Omental fat pad (tissue), 4 donors: ENCODE measurements at places on chromosomes 16 and 17. TPM values are rescaled to one million over a fixed set of nuclear protein-coding genes. Genes with fewer than 3 reads are reported as not detected.

DNA sequence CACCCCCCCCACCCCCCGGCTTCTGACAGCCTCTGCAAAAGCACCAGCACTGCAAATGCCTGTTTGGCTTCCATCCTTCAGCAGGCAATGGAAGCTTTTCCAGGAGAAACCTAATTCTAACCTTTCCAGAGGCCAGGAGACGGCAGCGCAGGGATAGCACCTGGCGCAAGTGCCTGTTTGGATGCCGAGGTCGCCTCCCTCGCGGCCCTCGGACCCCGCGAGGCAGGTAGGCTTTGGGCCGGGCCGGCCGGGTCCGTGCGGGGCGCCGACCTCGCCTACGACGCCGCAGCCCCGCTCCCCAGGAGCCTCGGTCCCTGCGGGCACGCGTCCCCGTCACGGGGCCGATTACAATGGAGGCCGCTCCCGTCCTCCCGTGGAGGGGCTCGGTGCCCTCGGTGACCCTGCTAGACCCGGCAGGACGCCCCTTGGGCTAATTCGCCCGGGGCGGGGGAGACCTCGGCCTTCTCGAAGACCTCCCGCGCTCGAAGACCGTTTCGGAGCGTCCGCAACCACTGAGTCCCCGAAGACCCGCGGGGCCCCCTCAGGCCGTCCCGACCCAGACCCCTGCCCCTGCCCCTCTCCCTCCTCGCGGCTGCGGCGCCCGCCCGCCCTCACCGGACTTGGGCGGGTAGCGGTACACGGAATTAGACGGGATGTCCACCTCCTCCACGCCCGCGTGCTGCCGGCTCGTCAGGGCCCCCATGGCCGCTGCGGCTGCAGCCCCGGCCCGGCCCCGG lies 587 bp downstream of the RNF157 start:
- DNase-seq = no peak

DNA sequence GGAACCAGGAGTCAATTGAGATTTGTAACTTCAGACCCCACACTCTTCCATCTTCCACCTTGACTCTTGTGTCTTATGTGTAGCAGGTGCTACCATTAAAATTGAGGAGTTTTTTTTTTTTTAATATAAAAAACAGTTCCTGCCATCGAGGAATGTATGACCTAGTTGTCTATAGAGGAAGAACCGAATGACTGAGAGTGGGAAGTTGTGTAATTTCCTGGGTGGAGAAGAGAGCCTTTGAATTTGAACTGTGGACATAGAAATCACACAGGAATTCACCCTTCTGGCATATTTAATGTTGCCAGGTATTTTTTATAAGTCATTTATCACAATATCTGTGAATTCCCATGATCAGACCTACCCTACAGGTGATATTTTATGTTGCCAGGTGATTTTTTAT lies 22.0 kb downstream of the SP2 start:
- DNase-seq = no peak

DRC3 gene
- 4.6 TPM for total RNA-seq

- no peak for DNase-seq
These were observed 975 bp downstream of the CHD9 start for GRCh38 chr16:53055541-53056391.

GRCh38 chr17:15882058-15882720 lies 62.7 kb upstream of the ADORA2B start:
- DNase-seq = no peak

DNA sequence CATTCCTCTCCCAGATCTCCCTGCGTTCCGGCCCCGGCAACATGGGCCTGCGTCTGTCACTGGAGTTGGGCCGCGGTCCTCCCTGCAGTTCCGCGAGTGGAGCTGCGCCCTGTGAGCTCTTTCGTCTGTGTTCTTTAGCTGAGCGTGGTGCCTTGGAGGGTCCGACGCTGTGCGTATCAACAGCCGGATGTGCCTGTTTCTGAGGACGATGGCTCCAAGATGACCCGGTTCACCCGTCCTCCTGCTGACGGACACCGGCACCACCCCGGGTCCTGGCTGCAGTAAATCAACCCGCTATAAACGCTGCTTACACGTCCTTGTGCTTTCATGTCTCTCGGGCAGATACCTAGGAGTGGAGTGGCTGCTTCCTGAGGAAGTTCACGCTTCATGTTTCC lies 44.8 kb upstream of the GNG13 start:
- no peak for DNase-seq

STAT5B gene
- total RNA-seq = 129 TPM

DNA sequence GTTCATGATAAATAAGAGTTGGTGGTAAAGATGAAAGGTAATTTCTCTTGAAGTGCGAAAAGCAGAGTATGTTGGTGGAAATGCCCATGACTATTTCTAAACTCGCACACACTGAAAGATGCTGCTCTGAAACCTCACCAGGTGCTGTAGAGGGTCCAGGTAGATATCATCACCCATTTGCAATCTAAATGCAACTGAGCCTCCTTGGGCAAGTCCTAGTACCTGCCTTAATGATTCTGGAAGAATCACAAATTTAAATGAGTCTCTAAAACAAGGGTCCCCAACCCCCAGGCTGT lies 5.9 kb upstream of the MMD start:
- no peak for DNase-seq

UBB gene
- total RNA-seq = 679 TPM

GRCh38 chr16:88393571-88393970 lies 10.8 kb downstream of the ZNF469 start:
- DNase-seq = no peak

- DNase-seq = no peak
These were observed 119.0 kb downstream of the SPECC1 start for GRCh38 chr17:20128036-20128667.

ICAM2 gene
- 141 TPM for total RNA-seq

DNA sequence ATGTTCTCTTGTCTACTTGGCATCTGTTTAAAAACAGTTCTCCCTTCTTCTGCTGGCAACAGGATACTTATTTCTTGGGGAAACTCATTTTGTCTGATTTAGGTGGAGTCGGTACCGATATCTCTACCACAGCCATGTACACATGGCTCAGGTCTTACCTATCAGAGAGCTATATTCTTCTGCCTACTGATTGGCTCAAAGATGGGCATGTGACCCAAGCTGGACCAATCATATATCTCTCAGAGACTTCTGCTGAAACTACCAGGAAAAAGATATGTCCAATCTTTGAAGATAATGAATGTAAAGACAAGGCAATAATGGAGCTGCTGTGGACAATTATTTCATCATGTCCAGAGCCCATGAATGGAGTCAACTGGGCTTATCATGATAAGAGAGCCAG lies 21.6 kb upstream of the SHISA9 start:
- no peak for DNase-seq

DNA sequence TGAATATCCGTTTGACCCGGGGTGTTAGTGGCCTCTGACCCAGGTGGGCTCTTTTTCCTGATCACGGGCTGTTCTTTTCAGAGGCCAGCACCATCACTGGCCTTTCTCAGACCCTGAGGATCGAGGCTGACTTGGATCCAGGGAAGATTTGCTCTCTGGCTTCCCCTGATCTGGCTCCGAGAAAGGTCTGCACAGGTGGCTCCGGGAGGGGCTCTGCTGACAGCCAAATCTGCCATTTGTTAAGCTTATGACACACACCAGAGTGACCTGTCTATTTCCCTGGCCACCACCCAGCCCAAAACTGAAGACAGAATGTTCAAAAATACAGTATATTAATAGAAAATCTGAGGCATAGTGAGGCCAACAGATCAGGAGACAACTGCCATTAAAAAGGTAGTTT lies 221.8 kb upstream of the TNRC6C start:
- DNase-seq = no peak

DNA sequence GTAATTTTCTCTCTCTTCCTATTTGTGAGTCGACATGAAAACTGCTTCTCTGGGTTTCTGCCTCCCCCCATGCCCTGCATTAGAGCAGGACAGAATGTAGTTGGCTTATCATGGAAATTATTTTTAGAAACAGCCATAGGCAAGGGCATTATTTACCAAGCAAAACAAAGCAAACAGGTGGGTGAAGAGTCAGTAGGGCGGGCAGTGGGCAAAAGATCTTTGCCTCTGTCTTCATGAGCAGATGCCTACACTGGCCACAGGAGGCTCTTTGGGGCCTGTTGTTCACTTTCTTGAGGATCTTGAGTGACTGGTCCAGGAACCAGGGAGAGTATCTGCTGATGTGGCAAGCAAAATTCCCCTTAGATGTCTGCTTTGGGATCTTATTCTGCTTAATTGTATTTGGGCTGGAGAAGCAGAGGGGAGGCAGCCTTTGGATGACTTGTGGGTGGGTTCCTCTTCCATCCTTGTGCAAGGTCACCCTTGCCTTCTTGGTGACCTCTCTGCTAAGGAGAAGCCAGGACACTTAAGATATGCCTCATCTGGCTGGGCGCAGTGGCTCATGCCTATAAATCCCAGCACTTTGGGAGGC lies 42.5 kb upstream of the CLEC19A start:
- DNase-seq = no peak

PRSS36 gene
- total RNA-seq = 6.0 TPM

- no peak for DNase-seq
These were observed 33.1 kb downstream of the WIPI1 start for GRCh38 chr17:68424203-68424602.

GRCh38 chr16:67967183-67967957 lies 1.1 kb downstream of the SLC12A4 start:
- DNase-seq = no peak

GRCh38 chr17:61731330-61731729 lies 132.0 kb downstream of the BRIP1 start:
- no peak for DNase-seq

- DNase-seq = no peak
These were observed 4.9 kb upstream of the ACTG1 start for GRCh38 chr17:81517339-81518112.

GRCh38 chr17:78654325-78654724 lies 77.1 kb upstream of the DNAH17 start:
- DNase-seq = no peak

- DNase-seq = no peak
These were observed 481 bp downstream of the CNTROB start for GRCh38 chr17:7932483-7932891.

TBC1D28 gene
- total RNA-seq = not detected

DNA sequence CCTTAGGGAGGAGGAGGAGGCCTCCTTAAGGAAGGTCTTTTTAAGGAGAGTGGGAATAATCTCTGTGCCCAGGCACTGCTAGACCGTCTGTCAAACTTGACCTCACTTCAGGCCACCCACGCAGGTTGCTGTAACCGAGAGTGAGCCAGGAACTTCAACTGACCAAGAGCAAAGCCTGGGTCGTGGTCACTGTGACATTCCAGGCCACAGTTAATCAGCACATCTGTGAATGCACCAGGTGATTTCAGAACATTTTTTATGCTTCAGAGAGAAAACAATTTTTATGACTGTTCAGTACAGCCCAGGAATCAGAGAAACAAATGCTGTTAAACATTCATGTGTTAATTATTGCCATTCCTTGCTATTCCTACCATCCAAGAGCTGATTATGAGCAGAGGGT lies 226.6 kb upstream of the ASIC2 start:
- no peak for DNase-seq

RSL1D1 gene
- total RNA-seq = 269 TPM

GRCh38 chr16:80940069-80940856 lies 66.4 kb downstream of the CMC2 start:
- no peak for DNase-seq

HEATR9 gene
- not detected for total RNA-seq

LGALS9 gene
- 172 TPM for total RNA-seq

GRCh38 chr17:73227944-73228343 lies 33.7 kb downstream of the CPSF4L start:
- no peak for DNase-seq

DNA sequence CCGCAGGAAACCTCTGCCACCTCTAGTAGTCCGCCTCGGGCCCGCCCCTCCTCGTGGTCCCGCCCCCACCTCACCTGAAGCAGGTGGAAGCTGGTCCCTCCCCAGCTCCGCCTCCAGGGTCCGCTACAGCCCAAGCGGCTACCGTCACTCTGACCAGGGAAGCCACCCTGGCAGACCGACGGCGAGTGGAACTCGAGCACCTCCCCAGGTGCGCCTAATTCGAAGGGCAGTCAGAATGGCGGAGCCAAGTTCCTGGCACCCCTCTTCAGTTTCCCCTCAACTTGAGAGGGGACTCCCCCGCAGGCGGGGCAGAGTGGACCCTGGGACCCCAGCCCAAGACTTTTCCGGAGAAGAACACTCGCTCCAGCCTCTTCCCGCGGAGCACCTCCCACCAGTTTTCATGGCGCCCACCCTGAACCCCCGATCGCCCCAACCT lies 507 bp downstream of the FHOD1 start:
- DNase-seq = peak; percentile 35

ESRP2 gene
- total RNA-seq = 6.5 TPM

DNA sequence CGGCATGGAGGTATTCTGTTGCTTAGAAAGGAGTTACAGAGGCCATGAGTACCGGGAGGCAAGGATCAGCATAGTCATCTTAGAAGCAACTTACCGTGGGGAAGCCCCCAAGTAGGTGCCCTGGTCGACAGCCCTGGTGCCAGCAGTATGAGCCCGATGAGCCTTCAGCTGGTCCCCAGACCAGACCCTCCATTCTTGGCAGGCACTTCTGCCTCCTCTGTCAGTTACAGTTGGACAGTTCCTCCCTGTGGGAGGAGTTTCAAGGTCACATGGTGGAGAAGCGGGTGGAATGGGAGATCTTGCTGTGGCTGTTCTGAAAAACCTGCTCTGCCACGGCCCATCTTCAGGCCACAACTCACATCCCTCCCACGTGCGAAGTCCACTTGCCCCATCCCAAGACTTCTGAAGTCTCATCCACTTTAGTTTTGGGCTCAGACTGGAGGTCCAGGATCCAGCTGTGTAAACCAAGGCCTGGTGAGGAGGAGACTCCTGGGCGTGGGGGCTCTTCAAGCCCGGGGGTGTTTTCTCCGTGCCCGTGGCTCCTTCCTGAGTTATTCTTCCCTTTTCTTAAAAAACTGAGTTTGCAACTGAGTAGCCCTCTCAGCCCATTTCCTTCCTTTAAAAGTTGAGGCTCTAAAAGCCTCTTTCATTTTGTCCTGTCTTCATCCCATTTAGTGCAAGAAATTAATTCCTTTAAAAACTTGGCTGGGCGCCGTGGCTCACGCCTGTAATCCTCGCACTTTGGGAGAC lies 133.5 kb downstream of the SEC14L1 start:
- no peak for DNase-seq

KRT9 gene
- total RNA-seq = not detected

DNASE1 gene
- total RNA-seq = 4.6 TPM

DNA sequence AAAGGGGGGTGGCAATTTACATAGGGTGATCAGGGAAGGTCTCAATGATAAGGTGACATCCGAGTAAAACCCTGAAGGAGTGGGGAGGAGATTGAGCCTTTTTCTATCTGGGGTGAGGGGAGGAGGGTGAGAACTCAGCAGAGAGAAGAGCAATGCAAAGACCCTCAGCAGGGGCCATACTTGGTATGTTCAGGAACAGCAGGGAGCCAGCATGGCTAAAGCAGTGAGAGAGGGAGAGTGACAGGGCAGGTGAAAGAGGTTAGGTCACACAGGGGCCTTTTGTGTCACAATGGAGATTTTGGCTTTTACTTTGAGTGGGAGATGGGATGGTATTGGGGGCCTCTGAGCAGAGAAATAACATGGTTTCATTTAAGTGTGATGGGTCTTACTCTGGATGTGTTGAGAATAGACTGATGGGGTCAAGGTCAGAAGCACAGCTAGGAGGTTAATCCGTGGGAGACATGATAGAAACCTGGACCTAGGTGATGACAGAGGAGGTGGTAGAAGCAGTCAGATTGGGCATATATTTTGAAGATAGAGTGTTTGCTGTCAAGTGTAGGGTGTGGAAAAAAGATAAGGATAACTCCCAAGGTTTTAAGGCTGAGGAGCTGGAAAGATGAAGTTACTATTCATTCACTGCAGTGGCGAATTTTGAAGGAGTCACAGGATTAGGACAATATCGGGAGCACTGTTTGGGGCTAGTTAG lies 6.2 kb downstream of the SP2 start:
- DNase-seq = no peak

FKBP10 gene
- 34.0 TPM for total RNA-seq

GRCh38 chr17:43019418-43019817 lies 2.8 kb downstream of the VAT1 start:
- DNase-seq = no peak

GRCh38 chr16:74738113-74738541 lies 36.5 kb downstream of the FA2H start:
- no peak for DNase-seq
